ENCODE measurements at places on chromosomes 2 and 18. TPM values are rescaled to one million over a fixed set of nuclear protein-coding genes. Genes with fewer than 3 reads are reported as not detected.

The OTOS gene
- total RNA-seq: not detected

The STON1 gene
- total RNA-seq: 2.6 TPM

The PARD6G gene
- total RNA-seq: 0.40 TPM

The SULT1C2 gene
- 0.10 TPM for total RNA-seq

The CXCR2 gene
- total RNA-seq: 0.26 TPM

The ANKRD53 gene
- 2.0 TPM for total RNA-seq

The GKN1 gene
- total RNA-seq: not detected

The CCDC121 gene
- 1.6 TPM for total RNA-seq

The KCNG2 gene
- total RNA-seq: not detected

The GATA6 gene
- 1.2 TPM for total RNA-seq

The KRTCAP3 gene
- not detected for total RNA-seq

The THOC1 gene
- 15.2 TPM for total RNA-seq

The POTEJ gene
- not detected for total RNA-seq

The MRPL53 gene
- total RNA-seq: 35.4 TPM

The HS6ST1 gene
- total RNA-seq: 46.4 TPM

The FAHD2A gene
- 28.3 TPM for total RNA-seq

The ADAM23 gene
- 2.4 TPM for total RNA-seq

The ELOA2 gene
- not detected for total RNA-seq

The TUBA4B gene
- not detected for total RNA-seq

The CRYBA2 gene
- not detected for total RNA-seq

The DOK6 gene
- total RNA-seq: 0.13 TPM

The GCA gene
- 3.7 TPM for total RNA-seq

The CMPK2 gene
- 2.4 TPM for total RNA-seq

The KYNU gene
- total RNA-seq: not detected

The ALKAL2 gene
- not detected for total RNA-seq

The LRRC30 gene
- 6.2 TPM for total RNA-seq

The HOXD10 gene
- total RNA-seq: not detected

The LHCGR gene
- not detected for total RNA-seq

The NOL4 gene
- total RNA-seq: not detected

The UGT1A8 gene
- total RNA-seq: not detected

The RBBP8 gene
- total RNA-seq: 4.7 TPM

The ALPP gene
- not detected for total RNA-seq

The ATL2 gene
- total RNA-seq: 86.8 TPM

The SDC1 gene
- total RNA-seq: 1.2 TPM

The TOGARAM2 gene
- 6.4 TPM for total RNA-seq

The SH2D6 gene
- total RNA-seq: not detected

The CPS1 gene
- total RNA-seq: 1.2 TPM

The EMX1 gene
- not detected for total RNA-seq

The AQP12B gene
- not detected for total RNA-seq

The CIB4 gene
- total RNA-seq: not detected

The MYO3B gene
- total RNA-seq: 0.27 TPM

The SERPINB10 gene
- not detected for total RNA-seq

The HOXD12 gene
- total RNA-seq: not detected

The UCN gene
- total RNA-seq: not detected

The KIAA2012 gene
- not detected for total RNA-seq

The RAB27B gene
- 0.05 TPM for total RNA-seq

The UGT1A9 gene
- not detected for total RNA-seq

The TMEM169 gene
- not detected for total RNA-seq

The KCNJ3 gene
- total RNA-seq: not detected

The ZC3H6 gene
- 11.6 TPM for total RNA-seq

The CCDC150 gene
- 0.83 TPM for total RNA-seq

The FSHR gene
- total RNA-seq: not detected

The CCL20 gene
- total RNA-seq: 1.5 TPM
